ENCODE measurements at places on chromosomes 3 and 15.

DNA sequence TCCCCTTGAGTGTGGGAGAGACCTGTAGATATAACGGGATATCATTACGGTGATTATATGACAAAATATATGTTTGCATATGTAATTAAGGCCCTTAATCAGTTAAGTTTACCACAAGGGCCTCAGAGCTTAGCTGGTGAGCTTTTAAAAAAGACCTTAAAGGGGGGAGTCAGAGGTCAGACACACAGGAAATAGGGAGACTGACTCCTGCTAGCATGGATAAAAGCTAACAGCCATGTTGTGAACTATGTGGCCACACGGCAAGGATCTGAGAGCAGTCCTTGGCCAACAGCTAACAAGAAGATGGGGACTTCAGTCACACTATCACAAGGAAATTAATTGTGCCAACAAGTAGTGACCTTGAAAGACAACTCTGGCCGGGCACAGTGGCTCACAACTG lies 3.1 kb downstream of the STAG1 start:
- DNase-seq, result peak; percentile 57

DNA sequence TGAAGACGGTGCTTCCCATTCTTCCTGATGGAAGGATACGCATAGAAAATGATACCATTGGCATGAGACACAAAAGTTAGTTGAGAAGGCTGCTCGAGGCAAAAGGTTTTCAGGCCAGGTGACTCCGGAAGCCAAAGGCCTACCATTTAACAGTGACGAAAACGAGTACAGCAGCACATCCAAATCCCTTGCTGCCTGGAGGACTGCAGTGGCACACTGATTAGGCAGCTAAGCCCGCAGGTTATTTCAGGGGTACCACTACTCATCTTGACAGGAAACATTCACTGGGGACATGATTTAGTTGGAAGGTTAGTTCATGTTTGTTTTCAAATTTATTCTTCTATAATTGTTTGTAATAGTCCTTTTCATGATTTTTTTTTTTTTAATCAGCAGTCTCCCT lies 59.9 kb upstream of the BCHE start:
- DNase-seq, result no peak

GRCh38 chr3:178480795-178481194 lies 55.4 kb upstream of the KCNMB2 start:
- DNase-seq, result no peak

DNA sequence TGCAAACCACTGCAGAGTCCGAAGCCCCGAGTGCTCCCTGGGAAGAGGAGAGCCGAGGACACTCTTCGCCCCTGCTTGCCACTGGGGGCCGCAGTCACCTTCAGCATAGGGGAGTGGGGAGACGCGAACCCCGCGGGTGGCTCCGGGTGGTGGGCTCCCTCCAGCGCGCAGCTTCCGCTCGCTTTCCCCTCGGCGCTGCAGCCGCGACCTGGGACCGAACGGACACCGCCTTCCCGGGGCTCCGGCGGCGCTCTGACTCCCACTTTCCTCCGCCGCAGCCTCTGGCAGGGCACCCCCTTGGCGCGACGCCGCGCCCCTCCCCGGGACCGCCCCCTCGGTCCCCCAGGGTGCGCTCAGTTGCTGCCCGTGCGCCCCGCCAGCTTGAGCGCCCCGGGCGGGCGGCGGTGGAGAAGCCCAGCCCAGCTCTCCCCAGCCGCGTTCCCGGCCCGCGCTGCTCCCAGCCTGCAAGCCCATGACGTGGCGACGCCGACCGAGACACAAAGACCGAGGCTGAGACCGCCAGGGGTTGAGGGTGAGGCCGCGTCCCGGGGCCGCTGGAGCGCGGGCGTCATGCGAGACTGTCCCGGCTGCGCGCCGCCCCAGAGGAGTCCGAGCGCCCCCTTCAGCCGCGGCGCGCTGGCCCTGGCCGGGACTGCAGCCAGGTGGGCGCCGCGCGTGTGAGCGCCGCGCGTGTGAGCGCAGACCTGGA lies at the start of gene MINAR1:
MINAR1 (plus strand) TSS at position 701 of the 709 bp plus-strand sequence. CDS start 23,812 bp downstream, outside the sequence.
- peak; percentile 46 for DNase-seq

DNA sequence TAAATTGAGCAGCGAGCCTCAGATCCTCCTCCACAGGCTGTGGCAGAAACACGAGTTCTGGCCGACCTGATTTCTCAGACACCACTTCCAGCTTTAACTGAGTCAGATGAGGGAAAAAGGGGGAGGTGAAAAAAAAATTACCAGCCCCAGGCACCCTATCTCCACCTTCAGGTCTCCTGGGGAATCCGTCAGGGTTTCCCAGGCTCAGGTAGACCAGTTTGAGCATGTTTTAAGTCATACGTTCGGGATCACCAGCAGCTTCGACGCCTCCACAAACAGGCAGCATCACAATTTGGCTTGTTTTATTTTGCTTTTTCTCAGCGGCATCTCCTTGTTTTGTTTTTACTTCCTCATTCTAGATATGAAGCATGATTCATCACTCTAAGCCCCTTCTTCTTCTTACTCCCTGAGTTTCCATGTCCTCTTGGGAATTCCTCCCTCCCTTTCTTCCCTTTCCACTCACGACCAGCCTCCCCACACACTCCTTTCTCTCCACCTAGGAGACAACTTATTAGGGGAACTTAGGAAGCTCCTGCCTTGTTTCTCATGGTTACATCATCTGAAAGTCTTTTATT lies 190.1 kb downstream of the ZNF621 start:
- no peak for DNase-seq

DNA sequence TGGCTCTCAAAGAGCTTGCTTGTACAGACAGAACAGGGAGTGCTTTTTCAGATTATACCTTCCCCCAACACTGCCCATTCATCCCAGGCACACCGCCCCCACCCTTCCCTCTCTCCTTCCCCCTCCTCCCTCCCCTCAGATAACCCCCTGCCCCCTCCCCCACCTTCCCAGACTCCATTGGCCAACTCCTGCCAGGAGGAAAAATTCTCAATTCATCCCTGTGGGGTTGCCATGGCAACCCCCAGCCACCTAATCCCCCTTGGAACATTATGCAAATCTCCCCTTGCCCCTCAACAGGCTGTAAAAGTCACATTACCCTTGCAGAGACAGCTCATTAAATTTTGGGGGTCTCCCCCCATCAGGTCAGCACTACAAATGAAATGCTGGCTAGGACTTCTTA lies 14.3 kb downstream of the TLE3 start:
- no peak for DNase-seq
